ENCODE measurements at places on chromosomes 2 and 18.
A peak's percentile ranks its signal among the peaks of the same experiment; 100 is the strongest.

- DNase-seq, result no peak
Measured at GRCh38 chr18:57854726-57855125, 51.6 kb upstream of the ATP8B1 start.

DNA sequence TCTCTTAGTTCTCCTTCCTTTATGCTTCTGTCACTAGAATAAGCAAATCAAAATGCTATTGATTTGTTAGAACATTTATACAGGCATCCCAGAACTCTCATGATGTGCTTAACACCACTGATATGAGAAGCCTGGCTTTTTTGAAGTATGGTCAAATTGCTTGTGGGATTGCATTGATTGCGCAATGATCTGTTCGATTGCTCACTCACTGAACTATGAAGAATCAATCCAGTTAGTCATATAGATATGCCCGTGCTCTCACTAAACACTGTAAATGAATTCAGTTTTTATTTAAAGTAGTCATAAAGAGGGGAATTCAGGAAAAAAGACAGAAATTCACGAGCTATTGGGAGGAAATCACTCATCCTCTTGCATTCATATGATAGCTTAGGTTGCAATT is 1237.8 kb downstream of the SUCLG1 start:
- DNase-seq, result no peak

GRCh38 chr18:50507120-50507590 is 52.7 kb upstream of the MAPK4 start:
- DNase-seq, result no peak

- DNase-seq, result no peak
Measured at GRCh38 chr2:119649364-119649917, 29.6 kb upstream of the TMEM177 start.

DNA sequence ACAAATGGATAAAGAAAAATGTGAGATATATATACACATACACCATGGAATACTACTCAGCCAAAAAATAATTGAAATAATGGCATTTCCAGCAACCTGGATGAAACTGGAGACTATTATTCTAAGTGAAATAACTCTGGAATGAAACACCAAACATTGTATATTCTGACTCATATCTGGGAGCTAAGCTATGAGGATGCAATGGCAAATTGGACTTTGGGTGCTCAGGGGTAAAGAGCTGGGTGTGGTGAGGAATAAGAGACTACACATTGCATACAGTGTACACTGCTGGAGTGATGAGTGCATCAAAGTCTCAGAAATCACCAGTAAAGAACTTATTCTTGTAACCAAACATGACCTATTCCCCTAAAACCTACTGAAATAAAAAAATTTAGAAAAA is 636.0 kb upstream of the LRATD1 start:
- no peak for DNase-seq

GRCh38 chr2:84077496-84077895 is 381.6 kb downstream of the SUCLG1 start:
- peak; percentile 3 for DNase-seq

GRCh38 chr18:8988260-8988871 is 114.1 kb upstream of the NDUFV2 start:
- DNase-seq, result peak; percentile 59

Data from CD4-positive, alpha-beta T cell treated with Interleukin-12 subunit alpha and Interleukin-12 subunit beta, for 1 hour (primary cell).